ENCODE measurements at places on chromosomes 7 and 10.

- H3K4me1 ChIP-seq = no peaks in the 10 kb centered on the region
- H3K4me3 ChIP-seq = no peak overlapping the region
These were observed 156.6 kb downstream of the RPS24 start for GRCh38 chr10:78190051-78190825.

DNA sequence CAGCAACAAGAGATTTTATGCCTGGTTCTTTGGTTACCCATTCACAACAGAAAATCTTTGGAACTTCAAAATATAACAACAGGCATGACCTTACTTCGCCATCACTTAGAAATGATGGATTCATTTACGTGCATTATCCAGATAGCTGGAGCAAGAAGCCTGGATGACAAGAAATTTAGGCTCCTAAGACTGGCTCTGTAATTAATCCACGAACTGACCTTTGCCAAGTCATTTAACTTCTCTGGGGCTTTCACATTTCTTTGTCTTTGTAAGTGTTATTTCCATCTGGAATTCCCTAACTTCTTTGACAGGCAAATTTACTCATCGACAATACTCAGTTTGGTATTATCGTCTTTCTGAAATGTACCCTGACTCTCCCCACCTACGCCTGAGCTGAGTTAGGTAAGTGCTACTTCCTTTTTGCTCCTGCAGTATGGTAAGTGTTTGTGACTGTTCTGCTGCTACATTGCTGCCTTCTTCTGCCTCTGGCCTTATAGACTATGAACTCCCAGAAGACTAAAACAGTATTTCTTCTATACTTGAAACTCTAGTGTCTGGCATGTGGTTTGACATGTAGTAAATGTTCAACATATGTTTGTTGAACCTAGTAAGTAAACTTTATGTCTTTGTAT lies 5.5 kb upstream of the MDFIC start:
- no peaks in the 10 kb centered on the region for H3K36me3 ChIP-seq
- H3K27ac ChIP-seq = peak overlapping the region; percentile 92
- H3K4me1 ChIP-seq = peaks cover 68% of the 10 kb centered on the region
- peak overlapping the region; percentile 83 for H3K4me3 ChIP-seq

DNA sequence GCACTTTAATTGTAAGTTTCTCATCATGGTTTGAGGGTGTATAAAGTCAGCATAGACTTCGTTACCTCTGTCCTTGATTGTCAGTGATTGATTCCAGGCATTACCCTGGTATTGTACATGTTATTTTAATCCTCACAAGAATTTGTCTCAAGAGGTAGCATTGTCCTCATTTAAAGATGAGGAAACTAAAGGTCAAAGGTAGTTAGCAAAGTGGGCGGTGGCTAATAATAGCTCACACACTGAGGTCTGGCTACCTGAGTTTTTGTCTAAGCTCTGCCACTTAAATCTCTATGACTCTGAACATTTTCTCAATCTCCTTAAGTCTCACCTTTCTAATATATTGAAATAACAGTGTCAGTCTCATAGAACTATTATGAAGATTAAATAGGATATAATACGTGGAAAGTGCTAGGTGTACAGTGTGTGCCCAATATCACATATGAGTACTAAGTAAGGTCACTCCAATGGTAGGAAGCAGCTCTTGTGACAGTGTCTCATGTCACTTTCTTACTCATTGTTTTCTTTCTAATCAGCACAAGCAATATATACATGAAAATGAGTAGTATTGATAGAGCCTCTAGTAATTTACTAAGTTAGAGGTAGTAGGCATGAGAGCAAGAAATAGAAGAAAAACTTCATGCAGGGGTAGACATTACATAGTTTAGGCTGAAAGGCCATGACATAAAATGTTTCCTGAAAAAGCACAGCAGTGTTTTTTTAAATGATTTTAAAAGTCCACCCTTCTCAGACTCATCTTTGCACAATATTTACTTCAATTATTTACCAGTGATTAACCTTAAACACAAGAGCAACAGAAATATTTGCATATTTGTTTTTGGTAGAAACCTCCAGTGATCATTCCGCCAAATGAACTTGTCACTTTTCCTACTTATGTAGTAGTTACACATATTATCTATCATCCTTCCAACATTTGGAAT lies 21.0 kb downstream of the AHR start:
- no peak overlapping the region for H3K27ac ChIP-seq
- no peak for DNase-seq
- no peaks in the 10 kb centered on the region for H3K27me3 ChIP-seq
- H3K4me1 ChIP-seq = peaks cover 22% of the 10 kb centered on the region

- H3K27ac ChIP-seq = no peak overlapping the region
- peaks cover 5% of the 10 kb centered on the region for H3K27me3 ChIP-seq
- no peaks in the 10 kb centered on the region for H3K4me1 ChIP-seq
- H3K4me3 ChIP-seq = no peak overlapping the region
- no peaks in the 10 kb centered on the region for H3K36me3 ChIP-seq
- no peak for DNase-seq
These were observed 202.4 kb downstream of the ADAM12 start for GRCh38 chr10:126185676-126186447.

GRCh38 chr7:157650131-157650631 lies 313.4 kb downstream of the DNAJB6 start:
- no peaks in the 10 kb centered on the region for H3K36me3 ChIP-seq
- no peaks in the 10 kb centered on the region for H3K27me3 ChIP-seq
- H3K4me1 ChIP-seq = no peaks in the 10 kb centered on the region
- no peak overlapping the region for H3K27ac ChIP-seq

GRCh38 chr10:56653289-56653688 lies 292.2 kb upstream of the ZWINT start:
- DNase-seq = no peak
- no peak overlapping the region for H3K4me3 ChIP-seq
- peaks cover 3% of the 10 kb centered on the region for H3K36me3 ChIP-seq
- no peaks in the 10 kb centered on the region for H3K27me3 ChIP-seq
- no peaks in the 10 kb centered on the region for H3K4me1 ChIP-seq

DNA sequence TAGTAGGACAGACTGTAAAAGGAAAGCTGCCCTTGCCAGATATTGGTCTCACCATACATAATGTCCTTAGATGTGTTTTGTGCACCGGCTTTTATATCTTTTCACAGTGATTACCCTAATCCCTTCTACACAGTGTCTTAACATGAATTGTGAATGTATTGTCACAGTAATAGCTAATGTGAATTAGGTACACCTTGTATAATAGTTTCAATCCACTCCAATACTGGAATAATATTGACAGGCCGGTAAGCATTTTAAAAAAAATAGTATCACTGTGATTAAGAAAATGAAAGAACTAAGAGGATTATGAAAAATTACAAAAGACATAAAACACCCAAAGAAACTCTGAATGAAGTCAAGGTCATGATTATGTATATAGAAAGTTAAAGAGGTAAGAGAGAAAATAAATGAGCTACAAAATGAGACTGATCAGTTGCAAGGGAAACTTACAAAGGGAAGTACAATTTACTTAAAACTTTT lies 420.9 kb downstream of the PLXDC2 start:
- H3K27ac ChIP-seq = no peak overlapping the region
- H3K27me3 ChIP-seq = no peaks in the 10 kb centered on the region
- no peak for DNase-seq
- H3K4me3 ChIP-seq = no peak overlapping the region

GRCh38 chr7:80593869-80594586 lies 44.4 kb upstream of the CD36 start:
- H3K4me3 ChIP-seq = no peak overlapping the region
- no peaks in the 10 kb centered on the region for H3K36me3 ChIP-seq
- H3K4me1 ChIP-seq = no peaks in the 10 kb centered on the region
- no peak for DNase-seq

DNA sequence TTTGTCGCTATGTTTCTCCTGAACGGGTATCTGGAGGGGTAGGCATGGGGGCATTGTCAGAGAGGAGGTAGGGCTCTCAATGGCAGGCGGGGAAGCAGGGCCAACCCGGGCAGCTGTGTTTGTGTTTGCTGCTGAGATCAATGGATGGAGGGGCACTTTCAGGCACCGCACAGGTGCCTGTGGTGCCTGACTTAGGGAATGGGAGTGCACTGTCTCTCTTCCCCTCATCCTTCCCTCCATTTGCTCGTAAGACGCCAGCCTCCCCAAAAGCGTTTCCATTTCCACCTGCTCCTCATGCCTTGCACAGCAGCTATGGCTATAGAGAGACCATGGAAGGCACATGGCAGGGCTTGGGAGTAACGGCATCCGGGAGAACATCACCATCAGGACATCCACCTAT lies 615.9 kb upstream of the FOXK1 start:
- no peak overlapping the region for H3K27ac ChIP-seq
- no peak for DNase-seq
- peaks cover 7% of the 10 kb centered on the region for H3K4me1 ChIP-seq

DNA sequence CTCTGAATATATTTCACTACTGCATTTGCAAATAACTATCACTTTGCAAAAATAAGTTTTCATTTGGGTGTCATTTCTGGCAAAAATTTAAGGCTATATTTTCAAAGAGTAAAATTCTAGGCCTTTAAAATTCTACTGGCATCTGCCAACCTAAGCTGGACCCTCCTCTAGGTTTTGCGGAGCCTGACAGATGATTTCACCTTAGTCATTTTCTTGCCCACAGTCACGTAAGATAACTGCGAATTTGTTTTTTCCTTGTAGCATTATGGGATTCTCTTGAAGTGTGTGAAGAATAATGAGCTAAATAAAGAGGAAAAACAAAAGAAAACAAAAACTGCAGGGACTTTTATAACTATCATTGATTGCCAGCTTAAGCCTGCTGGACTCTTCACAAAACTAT lies 7.8 kb downstream of the MEOX2 start:
- no peak overlapping the region for H3K27ac ChIP-seq
- H3K4me3 ChIP-seq = no peak overlapping the region
- H3K27me3 ChIP-seq = no peaks in the 10 kb centered on the region
- no peaks in the 10 kb centered on the region for H3K36me3 ChIP-seq

- no peak for DNase-seq
- H3K27me3 ChIP-seq = no peaks in the 10 kb centered on the region
- peaks cover 23% of the 10 kb centered on the region for H3K4me1 ChIP-seq
- H3K4me3 ChIP-seq = no peak overlapping the region
- no peaks in the 10 kb centered on the region for H3K36me3 ChIP-seq
These were observed 134.0 kb upstream of the TCF7L2 start for GRCh38 chr10:112816033-112816430.

- no peak overlapping the region for H3K4me3 ChIP-seq
- H3K27ac ChIP-seq = no peak overlapping the region
- DNase-seq = no peak
- peaks cover 7% of the 10 kb centered on the region for H3K27me3 ChIP-seq
- no peaks in the 10 kb centered on the region for H3K4me1 ChIP-seq
These were observed 80.3 kb upstream of the GNAI1 start for GRCh38 chr7:80054356-80054755.

GRCh38 chr7:26087321-26088091 lies 64.5 kb upstream of the NFE2L3 start:
- H3K4me3 ChIP-seq = no peak overlapping the region
- H3K27ac ChIP-seq = no peak overlapping the region
- DNase-seq = no peak
- H3K27me3 ChIP-seq = peaks cover 10% of the 10 kb centered on the region

GRCh38 chr7:73364006-73364728 lies 36.2 kb downstream of the FKBP6 start:
- no peaks in the 10 kb centered on the region for H3K36me3 ChIP-seq
- DNase-seq = no peak
- H3K4me3 ChIP-seq = no peak overlapping the region
- H3K4me1 ChIP-seq = peaks cover 5% of the 10 kb centered on the region
- H3K27ac ChIP-seq = no peak overlapping the region
- peaks cover 7% of the 10 kb centered on the region for H3K27me3 ChIP-seq

GRCh38 chr10:101694674-101695403 lies at the start of gene FBXW4:
FBXW4 (minus strand) TSS chr10:101695170; CDS start chr10:101695105, 65 bp downstream.
- H3K4me1 ChIP-seq = peaks cover 40% of the 10 kb centered on the region
- H3K27me3 ChIP-seq = no peaks in the 10 kb centered on the region
- peaks cover 4% of the 10 kb centered on the region for H3K36me3 ChIP-seq
- peak within 1 kb of the TSS; percentile 97 for H3K4me3 ChIP-seq
- DNase-seq = peak; percentile 80

- no peak for DNase-seq
- no peak overlapping the region for H3K27ac ChIP-seq
- no peaks in the 10 kb centered on the region for H3K36me3 ChIP-seq
- H3K4me1 ChIP-seq = peaks cover 6% of the 10 kb centered on the region
- H3K27me3 ChIP-seq = no peaks in the 10 kb centered on the region
These were observed 114.2 kb downstream of the BTRC start for GRCh38 chr10:101468159-101468558.

GRCh38 chr10:16581202-16581601 lies 59.5 kb upstream of the C1QL3 start:
- H3K4me1 ChIP-seq = no peaks in the 10 kb centered on the region
- no peak for DNase-seq
- no peak overlapping the region for H3K4me3 ChIP-seq
- no peak overlapping the region for H3K27ac ChIP-seq

- H3K4me3 ChIP-seq = no peak overlapping the region
- H3K4me1 ChIP-seq = no peaks in the 10 kb centered on the region
- no peaks in the 10 kb centered on the region for H3K36me3 ChIP-seq
- H3K27me3 ChIP-seq = no peaks in the 10 kb centered on the region
These were observed 17.1 kb downstream of the YKT6 start for GRCh38 chr7:44217852-44218402.

- H3K27ac ChIP-seq = peak overlapping the region; percentile 94
- peaks cover 25% of the 10 kb centered on the region for H3K36me3 ChIP-seq
- H3K4me1 ChIP-seq = peaks cover 85% of the 10 kb centered on the region
- peak overlapping the region; percentile 45 for H3K4me3 ChIP-seq
These were observed 67.0 kb downstream of the CDK6 start for GRCh38 chr7:92769394-92769699.

DNA sequence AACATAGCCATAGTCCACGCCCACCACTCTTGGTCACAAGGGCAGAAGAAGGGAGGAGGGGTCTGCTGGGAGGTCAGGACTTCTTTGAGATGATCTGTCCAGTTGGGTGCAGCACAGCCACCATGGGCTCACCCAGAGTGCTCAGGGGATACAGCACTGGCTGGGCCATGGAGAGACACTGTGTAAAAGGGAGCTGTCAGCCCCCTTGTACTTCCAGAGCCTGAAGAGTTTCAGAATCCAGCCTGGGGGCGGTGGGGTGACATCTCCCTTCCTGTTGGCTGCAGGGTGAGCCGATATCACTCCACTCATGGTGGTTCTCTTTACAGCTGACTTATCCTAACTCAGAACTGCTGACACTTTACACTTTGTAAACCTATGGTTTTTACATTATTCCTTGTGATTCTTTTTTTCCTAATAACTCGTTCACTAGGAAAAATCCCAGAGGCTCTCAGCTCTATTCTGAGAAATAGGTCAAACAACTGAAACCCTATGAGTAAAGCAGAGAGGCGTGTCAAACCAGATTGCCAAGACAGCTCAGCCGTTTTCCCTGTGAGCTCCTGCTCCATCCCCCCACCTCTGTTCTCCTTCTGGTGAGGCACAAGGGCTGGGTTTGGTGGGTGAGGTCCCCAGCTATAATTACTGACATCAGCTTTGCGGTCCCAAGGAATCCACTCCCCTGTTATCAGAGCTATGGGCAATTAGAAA lies 3.2 kb upstream of the MRPS24 start:
- no peak overlapping the region for H3K27ac ChIP-seq
- peaks cover 6% of the 10 kb centered on the region for H3K36me3 ChIP-seq
- no peak for DNase-seq
- no peaks in the 10 kb centered on the region for H3K27me3 ChIP-seq
- H3K4me1 ChIP-seq = peaks cover 41% of the 10 kb centered on the region

- H3K27ac ChIP-seq = no peak overlapping the region
- H3K27me3 ChIP-seq = peaks cover 4% of the 10 kb centered on the region
- no peak for DNase-seq
- no peaks in the 10 kb centered on the region for H3K4me1 ChIP-seq
- H3K4me3 ChIP-seq = no peak overlapping the region
- no peaks in the 10 kb centered on the region for H3K36me3 ChIP-seq
These were observed 3.4 kb upstream of the CTBP2 start for GRCh38 chr10:125163803-125164202.

GRCh38 chr10:111835574-111835973 lies 348.0 kb downstream of the GPAM start:
- H3K27ac ChIP-seq = no peak overlapping the region
- no peaks in the 10 kb centered on the region for H3K4me1 ChIP-seq
- no peaks in the 10 kb centered on the region for H3K36me3 ChIP-seq
- H3K27me3 ChIP-seq = no peaks in the 10 kb centered on the region
- H3K4me3 ChIP-seq = no peak overlapping the region
